ENCODE measurements at places on chromosomes 3 and 15.

DNA sequence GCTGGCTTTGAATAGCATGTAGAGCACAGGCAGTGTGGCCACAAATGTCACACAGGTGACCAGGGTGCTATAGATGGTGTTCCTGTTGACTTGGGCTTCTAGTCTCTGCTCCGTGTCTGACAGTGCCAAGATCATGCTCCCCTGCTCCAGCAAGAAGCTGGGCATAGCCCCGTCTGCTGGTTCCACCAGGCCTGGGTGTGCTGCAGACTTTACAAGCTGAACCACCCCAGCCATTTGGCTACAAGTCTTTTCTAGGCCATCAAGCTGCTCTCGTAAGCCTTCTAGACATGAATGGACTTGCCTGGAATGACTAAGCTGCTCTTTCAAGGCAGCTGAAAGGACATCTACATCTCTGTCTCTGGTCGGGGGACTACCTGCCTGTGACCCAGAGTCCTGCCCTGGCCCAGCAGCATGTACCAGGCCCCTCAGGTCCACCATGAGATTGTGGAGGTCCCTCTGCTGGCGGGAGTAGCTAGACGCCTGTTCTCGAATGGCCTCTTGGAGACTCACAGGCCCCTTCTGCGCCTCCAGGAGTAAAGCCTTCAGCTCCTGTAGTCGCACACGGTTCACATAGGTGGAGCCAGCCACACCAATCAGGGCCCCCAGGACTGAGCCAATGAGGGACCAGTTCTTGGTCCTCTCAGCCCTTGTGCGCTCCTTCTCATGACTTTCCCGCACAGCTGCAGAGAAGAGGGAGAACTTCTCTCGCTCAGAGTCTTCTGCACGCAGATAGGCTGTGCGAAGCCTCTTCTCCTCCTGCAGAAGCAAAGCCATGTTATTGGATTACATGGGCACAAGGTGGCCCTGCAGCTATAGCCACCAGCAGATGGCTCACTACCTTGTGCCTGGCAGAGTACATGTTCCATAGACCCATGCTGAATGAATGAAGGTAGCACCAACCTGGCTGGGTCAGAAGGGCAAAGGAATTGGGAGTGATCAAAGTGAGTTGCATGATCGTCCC is 2.8 kb upstream of the PLXNB1 start:
- DNase-seq = no peak

DNA sequence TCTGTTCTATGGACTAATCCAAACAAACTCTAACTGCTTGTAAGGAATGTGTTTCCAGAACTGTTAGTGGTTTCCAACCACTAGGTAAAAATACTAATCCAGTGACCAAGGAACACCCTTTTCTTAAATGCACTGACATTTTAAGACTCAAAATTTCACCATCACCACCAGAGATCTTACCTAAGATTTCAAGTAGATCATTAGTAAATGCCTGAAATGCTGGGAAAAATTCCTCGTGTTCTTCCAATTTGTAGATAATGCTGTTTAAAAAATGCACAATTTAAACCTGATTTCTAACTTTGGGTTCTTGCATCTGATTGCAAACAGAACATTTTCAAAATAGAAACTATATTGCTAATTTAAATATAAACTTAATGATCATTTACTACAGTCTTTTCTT is 63.4 kb downstream of the ESYT3 start:
- DNase-seq = no peak

DNA sequence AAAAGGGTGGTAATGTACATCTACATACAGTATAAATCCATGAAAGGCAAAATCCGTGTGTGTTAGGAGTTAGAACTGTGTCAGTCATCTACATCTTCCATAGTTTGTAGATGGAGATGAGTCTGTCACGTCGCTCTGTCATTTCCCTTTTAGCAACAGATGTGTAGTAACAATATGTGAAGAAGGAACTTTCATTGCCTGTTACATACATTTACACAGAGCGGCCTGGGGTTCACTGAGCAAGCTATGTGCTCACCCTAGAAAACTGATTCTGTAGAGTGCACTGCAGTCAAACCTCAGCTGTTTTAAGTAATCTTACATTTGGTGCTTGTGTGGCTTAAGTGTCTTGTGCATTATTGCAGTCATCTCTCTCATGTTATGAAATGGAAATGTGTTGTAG is 41.6 kb upstream of the AP3B2 start:
- no peak for DNase-seq

GRCh38 chr3:37375184-37376127 is 201.1 kb upstream of the LRRFIP2 start:
- DNase-seq = no peak

- DNase-seq = no peak
Measured at GRCh38 chr3:193701953-193702635, 109.1 kb downstream of the OPA1 start.

DNA sequence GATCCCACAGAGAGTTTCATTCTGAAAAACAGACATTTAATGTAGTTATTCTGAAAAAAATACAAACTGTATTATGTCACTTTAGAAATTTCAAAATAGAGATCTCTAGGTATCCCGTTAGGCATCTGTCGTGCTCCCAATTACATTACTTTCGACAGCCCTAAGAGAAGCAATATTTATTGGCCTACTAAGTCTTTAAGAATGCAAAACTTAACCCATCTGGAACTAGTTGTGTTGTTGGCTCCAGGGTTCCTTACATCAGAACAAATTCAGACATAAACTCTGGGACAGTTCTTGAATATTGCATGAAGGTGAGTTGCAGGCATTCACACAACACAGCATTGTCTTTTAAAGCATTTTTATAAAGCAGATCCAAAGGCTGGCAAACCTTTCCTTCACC is 498.4 kb downstream of the FHIT start:
- DNase-seq = no peak

DNA sequence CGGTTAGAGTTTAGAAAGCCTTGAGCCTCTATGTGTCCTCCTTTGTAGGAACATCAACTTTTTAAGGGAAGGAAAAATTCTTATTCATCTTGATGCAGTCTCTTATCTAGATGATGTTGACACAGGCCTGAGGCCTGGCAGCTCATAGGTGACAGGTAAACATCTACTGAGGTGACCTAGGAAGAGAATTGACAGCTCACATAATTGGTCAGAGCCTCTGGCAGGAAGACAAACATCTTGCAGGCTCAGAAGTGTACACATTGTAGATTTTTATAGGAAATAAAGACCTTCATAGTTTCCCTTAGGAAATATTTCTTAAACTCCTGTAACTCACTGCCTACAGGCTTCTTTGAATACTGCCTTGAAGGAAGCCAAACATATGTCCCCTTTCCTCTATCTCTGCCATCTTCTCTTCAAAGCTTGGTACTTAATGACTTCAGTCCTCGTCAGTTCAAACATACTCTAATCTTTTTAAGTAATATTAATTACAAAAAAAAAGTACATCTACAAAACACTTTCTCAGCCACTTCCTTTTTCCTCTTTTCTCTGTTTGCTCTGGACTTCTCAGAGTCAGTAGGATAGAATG is 341.3 kb downstream of the TBL1XR1 start:
- no peak for DNase-seq

DNA sequence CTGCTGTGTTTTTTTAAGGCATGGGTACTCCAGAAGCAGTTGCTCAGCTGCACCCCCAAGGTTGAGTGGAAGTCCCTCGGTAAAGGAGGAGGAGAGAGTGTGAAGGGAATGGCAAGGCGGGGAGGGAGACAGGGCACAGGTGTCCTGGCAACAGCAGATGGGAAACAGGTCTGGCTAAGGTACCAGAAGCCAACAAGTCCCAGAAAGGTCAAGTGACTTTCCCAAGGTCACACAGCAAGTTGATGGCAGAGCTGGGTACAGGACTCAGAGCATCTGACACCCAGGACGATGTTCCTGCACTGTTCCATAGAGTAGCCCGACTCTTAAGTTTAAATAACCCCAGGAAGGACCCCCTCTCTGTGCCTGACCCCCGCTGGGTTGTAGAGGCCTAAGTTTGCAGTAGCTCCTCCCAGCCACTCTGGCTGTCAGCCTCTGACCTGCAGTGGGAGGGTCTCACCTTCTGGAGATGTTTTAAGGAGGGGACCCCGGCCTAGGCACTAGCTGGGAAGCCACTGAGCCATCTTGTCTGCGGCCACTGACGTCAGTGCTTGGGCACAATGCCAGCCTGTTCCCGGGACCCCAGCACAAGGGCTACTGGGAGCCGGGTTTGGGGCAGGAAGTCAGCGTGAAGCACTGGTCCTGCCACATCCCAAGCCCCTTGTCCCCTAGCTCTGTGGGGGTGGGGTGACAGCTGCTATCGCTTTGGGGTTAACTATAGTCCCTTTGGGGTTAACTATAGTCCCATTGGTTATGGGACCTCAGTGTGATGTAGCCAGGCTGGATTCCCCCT is 10.5 kb downstream of the CSK start:
- no peak for DNase-seq

DNA sequence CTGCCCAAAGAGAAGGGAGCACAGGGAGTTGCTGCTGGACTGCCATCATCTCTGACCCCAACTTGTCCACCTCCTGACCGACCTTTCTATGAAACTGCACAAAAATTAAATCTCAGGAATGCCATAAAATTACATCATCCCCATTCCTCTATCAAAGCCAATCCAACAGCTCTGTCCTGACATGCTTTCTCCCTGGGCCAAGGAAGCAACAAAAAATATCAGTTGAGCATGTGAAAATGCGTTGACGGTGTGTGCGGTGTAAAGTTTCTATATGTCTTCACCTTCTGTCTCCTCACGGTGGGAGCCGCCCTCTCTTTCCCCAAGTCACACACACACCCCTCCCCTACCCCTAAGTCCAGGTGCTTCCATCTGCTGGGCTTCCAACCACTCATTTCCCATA is 3.6 kb upstream of the ZNF774 start:
- DNase-seq = no peak

- no peak for DNase-seq
Measured at GRCh38 chr3:183259621-183260020, 6.6 kb downstream of the B3GNT5 start.

DNA sequence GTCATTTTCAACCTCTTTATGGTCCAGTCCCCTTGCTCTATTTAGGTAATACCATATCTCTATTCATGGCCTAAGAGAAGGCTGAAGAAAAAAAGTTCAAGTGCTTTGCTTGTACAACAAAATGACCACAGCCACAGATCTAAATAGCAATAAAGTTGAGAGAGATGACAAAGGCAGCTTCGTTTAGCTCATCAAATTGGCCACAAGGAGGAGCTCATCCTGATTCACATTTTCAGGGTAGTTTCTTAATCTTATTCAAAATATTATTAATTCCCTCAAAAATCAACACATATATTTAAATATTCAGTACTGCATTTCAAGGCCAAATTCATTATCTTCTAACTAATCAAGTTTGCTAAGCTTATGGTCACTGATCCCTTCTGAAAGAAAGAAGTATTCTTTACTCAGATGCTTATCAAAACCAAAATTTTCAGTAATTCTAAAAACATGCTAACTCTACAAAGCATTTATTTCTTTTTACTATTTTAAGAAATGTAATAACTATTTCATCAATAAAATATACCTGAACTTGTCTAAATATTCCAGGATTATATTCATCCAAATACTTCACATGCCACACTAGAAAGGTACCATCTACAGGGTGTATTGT is 85.5 kb downstream of the DMXL2 start:
- peak; percentile 34 for DNase-seq

DNA sequence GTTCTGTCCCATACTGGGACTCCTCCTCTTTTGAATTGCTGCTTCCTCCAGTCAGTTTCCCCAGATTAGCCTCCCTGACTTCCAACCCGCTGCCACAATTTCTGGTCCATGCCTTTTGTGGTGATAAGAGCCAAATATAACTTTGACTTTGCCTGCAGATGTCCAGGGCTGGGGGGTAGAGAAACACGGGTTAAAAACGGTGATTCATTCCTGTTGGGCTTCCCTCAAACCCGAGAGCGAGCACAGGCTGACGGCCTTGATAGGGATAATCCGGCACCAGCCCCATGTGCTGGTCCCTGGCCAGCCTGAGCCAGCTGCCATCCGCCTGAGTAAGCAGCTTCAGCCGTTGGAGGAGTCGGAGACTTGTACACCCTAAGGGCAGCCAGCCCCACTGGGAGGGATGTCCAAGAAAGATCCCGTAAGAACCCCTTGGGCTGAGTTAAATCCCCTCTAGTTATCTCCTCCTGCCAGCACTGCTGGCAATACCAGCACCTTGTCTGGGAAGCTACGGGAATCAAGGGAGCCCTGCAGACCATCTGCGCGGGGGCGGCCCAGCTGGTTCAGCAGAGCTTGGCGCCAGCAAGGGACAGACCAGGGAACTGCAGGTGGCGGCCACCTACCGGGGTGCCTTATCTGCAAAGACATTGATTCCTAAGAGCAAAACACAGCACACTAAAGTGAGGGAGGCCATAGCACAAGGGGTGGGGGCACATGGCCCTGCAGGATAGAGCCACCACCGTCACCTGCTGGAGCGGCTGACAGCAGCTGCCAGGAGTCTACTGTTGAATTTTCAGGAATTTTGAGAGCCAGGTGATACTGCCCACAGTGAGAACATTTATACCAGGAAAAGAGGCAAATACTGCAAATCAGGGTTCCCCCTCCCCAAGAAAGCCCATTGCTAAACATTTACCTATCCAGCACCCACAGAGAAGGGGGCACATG is 18.1 kb downstream of the CSPG4 start:
- DNase-seq = peak; percentile 91

DNA sequence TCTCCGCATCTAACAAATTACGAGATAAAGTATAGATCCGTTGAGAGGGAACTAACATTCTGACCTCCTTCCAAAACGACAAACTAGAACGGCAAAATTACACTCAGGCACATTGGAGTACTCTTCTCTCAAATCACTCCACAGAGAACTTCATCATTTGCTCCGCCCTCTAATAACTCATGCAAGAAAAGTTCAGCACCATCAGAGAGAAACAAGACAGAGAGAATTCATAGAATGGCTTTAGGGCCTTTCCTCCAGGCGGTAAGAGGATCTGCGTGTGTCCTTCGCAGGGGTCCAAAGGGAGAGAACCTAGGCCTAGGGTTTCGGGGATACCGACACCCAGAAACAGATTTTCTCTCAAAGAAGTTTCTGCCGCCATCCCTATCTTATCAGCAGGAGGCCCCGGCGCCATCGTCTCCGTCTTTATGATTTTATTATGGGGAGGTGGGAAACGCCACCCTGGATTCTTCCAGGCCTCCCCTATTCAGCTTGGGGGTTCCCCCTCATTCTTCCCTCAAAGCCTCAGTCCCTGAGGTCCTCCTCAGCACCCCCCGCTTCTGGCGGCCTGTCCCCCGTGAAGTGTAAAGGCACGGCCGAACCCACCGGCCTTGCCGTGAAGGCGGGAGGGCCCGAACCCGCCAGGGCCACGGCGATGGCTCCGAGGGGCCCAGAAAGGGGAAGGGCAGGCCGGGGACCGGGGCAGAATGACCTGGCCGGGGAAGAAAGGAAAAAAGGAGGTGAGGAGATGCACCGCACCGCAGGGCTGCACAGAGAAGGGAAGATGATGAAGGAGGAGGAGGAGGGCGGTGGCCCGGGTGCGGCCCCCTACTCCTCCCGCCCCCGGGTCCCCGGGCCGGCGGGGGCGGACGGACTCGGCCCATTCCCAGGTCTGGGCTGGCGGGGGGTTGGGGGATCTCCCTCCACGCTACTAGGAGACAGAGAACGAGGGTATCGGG is 768 bp downstream of the UBXN7 start:
- DNase-seq = peak; percentile 72

DNA sequence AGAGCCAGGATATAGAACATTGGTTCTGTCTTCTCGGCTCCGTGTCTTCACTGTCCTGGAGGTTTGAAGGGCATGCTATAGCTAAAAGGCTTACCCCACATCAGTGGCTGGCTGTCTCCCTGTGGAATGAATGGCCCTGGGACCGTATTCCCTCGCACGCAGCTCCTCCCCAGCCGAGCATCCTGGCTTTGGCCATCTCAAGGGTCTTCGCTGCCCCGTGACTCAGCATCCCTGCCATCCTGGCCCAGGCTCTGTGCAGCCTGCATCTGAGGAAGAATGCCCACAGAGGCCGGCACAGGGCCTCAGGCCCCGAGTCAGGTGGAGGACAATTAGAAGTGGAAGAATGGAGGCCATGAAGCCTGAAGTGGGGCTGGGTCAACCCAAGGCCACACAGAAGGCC is 11.0 kb downstream of the LOXL1 start:
- no peak for DNase-seq

Measured in D341Med (cell line).